ENCODE measurements at places on chromosomes 3 and 15.

DNA sequence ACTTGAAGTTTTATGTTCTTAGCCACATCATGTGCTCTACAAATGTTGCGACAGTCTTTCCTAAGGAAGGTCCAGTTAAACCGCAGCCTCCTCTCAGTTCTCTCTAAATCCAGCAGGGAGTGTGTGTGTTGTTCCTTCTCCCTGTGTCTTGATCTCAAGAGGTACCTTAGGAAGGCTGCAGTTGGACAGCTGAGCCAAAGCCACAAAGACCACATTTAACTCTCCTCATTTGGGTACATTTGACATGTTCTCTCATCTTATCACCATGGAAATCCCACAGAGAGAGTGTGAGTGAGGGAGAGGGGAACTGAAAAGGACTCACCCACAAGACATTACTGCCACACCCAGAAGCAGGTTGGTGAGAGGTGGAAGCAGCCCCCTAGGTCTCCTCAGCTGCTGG is 79.5 kb downstream of the CD200R1L start:
- no peak for DNase-seq

DNA sequence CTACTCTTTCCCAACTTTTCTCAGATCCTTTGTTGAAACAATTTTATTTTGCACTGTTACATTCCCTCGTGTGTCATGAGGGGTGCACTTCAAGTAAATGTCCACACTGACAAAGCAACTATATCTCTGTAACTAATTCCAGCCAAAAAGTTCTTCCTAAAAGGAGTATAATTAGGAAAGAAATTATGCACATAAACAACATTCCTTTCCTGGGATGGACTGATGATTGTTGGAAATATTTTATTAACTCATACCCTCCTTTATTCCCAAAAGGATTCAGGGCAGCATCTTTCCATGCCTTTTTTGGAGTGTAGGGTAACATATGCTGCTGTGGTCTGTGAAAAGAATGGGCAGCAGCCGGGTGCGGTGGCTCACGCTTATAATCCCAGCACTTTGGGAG is 426.1 kb upstream of the THBS1 start:
- no peak for DNase-seq

DNA sequence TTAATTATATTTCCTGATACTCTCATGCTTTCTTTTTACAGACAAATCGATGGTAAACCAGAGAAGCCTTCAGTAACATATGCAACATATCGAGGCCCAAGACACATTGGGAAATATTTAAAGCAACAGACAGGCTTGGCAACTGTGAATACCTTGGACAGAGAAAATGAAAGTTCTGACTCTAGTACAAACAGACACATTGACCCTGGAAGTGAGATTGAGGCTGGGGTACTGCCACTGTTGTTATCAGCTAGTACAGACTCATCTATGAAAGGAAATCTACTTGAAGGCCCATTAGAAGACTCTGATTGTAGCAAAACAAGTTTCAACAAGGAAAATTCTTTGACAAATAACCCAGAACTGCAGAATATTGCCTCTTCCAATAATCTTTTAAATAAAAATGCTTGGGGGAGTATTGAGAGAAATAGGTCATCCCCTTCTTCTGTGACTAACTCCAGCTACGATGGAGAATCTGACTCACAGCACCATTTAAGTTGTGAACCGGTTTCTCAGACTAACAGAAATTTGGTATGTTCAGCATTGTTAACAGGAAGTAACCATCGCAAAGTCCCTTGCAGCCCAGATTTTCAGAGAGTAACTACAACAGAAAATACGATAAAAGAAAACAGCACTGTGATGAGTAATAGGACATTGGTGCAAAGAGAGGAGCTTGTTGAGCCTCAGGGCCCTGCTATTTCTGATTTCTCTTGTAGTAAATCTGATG is 50.2 kb downstream of the CRYBG3 start:
- no peak for DNase-seq

GRCh38 chr3:130850044-130850797 is 43.7 kb upstream of the ATP2C1 start:
- DNase-seq, result peak; percentile 61

DNA sequence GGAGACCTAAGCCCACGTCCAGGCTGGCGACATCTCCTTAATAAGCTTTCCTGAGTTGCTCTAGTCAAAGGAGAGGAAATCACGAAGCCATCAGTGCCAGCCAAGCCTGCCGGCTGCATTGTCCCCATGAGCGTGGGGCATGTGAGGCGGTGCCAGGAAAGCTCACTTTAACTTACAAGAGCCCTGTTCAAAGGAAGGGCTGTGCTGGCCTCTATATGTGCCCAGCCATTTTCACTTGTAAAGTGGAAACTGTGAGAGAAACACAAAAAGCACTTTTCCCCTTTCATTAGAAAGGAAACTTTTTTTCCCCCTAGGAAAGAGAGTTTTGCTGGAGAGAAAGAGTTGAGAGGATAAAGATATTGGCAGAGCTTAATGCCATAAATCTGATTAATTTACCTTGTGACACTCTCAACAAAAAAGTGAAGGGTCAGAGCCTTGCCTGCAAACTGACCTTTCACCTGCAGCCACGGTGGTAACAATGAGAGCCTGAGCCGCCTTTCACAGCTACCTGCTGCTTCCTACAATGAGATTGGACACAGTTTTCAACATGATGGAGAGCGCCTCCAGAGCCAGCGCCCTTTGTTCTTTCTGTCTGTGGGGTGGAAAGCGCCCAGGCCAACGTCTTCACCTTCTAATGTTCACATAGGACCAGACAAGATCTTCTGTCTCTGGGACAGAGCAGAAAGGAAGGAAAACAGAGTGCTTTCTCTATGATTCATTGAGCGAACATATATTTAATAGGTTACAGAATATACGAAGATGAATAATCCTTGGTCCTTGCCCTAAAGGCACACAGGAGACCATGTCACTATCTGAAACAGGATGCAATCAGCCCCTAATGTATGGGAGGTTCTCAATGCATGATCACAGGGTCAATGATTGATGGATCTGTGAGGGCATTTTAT is 233.1 kb upstream of the HES1 start:
- no peak for DNase-seq

GRCh38 chr3:133891662-133892378 is 3.9 kb downstream of the RAB6B start:
- DNase-seq, result peak; percentile 99

DNA sequence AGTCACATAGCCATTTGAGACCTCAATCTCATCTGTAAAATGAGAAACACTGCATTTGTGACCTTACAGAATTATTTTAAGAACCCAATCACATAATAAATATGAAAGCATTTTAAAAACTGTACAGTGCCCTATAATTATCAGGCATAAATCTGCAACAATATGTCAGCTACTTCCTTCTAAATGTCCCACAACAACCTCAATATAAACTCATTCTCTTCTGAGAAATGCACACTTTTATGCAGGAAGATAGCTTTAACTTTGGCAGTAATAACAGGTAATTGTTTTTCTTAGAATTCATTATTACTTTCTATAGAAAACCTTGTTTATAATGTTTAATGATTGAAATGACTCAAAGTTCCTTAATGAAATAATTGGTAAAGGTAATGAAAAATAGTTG is 400.7 kb upstream of the AGTR1 start:
- no peak for DNase-seq

- DNase-seq, result peak; percentile 96
Measured at GRCh38 chr15:29668120-29668602, 154.1 kb downstream of the TJP1 start.

GRCh38 chr3:155244216-155244615 is 49.3 kb downstream of the STRIT1 start:
- no peak for DNase-seq

DNA sequence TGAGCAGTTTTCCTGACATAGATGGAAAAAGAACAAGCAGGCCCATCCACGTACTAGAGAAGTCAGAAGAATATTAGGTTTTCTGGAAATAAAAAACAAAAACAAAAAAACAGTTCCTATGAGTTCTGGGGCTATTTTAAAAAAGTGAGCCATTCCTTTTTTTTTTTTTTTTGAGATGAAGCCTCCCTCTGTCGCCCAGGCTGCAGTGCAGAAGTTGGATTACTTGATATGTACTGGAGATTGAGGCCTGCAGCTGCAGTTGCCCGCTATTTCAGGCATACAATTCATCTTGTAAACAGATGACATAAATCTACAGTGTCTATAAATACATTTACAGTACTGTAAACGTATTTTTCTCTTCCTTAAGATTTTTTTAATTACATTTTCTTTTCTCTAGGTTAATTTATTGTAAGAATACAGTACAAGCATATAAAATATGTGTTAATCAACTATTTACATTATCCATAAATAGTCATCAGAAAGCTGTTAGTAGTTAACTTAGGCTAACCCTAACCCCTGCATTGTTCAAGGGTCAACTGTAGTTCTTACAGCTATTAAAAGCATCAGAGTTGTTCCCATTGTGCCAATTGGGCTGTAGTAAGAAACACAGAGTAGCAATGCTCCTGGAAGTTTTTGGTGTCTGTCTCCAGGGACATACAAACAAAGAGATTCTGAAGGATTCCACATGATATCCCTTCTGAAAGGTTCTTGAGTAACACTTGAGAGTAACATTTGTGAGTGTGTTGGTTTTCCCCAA is 11.2 kb upstream of the ACTL6A start:
- DNase-seq, result no peak

DNA sequence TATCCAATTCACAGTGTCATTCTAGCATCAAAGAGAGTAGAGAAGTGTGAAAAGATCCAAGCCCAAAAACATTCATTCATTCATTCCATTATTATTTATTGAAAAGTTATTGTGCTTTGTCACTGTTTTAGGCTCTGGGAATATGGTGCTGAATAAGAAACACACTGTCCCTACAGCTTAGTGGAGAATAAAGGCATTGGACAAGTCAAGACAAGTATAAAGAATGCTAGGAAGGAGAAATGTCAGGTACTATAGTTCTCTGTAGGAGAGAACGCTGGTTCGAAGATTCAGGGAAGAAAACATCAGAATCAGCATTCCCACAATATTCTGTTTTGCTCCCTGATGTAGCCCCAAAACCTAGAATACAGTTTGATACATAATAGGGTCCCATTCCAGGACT is 128.8 kb upstream of the CHRM5 start:
- DNase-seq, result no peak

GRCh38 chr3:170024581-170024980 is 13.2 kb upstream of the GPR160 start:
- DNase-seq, result no peak

GRCh38 chr3:175433026-175433674 is 574.0 kb downstream of the NAALADL2 start:
- DNase-seq, result no peak

DNA sequence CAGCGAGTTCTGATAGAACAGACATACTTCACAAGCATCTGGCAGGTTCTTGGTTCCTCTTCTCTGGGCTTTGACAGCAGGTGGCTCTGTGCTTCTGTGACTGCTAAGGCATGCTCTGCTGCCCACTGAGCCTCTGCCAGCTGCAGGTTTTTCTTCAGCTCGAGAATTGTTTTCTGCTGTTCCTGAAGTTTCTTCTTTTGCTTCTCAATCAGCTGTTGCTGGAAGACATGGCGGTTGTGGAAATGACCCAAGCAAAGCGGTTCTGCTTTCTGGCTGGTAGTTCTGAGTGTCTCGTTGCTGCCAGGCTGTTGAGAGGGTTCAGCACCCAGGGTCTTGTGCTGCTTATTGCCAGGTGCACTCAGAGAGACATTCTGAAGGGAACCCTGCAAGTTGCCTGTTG is 50.8 kb downstream of the CCDC191 start:
- no peak for DNase-seq

- DNase-seq, result peak; percentile 13
Measured at GRCh38 chr15:86526938-86527690, 447.4 kb downstream of the AGBL1 start.

DNA sequence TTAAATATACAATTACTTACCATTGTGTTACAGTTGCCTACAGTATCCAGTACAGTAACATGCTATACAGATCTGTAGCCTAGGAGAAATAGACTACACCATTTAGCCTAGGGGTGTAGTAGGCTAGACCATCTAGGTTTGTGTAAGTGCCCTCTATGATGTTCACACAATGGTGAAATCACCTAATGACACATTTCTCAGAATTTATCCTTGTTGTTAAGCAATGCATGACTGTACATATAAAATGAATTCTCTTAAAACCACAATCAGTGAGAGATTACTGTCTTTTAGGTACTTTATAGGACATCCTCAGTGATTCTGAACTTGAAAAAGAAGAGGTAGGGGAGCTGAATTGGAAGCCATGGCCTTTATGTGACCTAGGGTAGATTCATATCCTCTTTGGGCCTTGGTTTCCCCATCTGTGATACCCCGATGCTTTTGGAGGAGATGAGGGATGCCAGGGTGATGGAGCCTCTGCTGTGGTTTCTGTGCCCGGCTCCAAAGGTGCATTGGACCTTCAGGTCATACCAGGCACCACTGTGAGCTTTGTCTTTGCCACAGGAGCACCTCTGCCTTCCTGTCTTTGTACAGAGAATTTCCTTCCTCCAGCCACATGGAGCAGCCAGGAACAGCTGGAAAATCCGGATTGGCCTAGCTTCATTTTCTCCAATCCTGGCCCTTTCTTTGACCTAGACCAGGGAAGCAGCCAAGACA is 51.9 kb upstream of the FLNB start:
- DNase-seq, result no peak

DNA sequence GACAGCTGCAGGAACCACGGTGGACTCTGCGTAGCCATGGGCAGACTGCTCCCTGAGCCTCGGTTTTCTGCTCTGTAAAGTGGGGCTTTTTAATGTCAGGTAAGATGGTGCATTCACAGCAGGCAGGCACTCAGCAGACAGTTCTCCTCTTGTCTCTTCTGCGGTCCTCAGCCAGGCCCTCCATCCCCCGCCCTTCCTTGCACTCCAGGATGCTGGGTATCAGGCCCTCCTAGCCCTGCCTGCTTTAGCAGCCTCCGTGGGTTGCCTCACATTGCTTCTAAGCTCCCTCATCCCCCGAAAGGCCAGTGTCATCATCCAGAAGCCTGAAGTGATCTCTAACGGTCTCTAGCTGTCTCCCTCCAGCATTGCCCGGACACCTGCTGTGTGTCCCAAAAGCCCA is 115.7 kb downstream of the WNT7A start:
- no peak for DNase-seq

DNA sequence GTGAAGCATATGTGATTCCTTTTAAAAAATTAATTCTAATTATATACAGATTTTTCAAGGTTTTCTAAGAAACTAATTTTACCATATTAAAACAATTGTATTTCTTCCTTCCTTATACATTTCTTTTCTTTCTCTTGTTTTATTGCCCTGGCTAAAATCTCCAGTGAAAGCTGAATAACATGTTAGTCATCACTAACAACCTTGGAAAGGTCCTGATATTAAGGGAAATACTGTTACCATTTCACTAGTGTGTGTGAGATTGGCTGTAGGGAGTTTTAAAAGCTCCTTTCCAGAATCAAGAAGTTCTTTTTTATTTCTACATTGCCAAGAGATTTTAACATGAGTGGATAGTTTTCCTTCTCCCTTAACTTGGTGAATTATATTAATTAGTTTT is 229.7 kb upstream of the EIF1B start:
- no peak for DNase-seq

Data from NCI-H524 (cell line).